Glomerular endothelial cell (primary cell): ENCODE measurements at places on chromosomes 5 and 9.
A peak's percentile ranks its signal among the peaks of the same experiment; 100 is the strongest.

DNA sequence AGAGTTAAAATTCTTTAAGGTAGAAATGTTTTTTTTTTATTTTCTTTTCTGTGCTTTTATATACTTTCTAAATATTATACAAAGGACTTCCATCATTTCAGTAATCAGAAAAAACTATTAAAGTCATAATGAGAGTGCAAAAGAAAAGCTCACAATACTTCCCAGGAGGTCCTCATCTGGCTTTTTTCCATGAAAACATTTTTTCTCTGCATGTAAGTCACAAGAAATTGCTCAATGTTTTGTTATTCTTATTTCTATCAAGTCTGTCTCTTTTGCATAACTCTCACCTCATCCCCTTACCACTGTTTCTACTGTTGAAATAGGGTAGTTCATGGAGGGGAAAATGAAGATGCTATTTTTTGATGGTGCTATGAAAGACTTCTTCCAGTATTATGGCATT lies 375.0 kb downstream of the TMEM232 start:
- DNase-seq = no peak

DNA sequence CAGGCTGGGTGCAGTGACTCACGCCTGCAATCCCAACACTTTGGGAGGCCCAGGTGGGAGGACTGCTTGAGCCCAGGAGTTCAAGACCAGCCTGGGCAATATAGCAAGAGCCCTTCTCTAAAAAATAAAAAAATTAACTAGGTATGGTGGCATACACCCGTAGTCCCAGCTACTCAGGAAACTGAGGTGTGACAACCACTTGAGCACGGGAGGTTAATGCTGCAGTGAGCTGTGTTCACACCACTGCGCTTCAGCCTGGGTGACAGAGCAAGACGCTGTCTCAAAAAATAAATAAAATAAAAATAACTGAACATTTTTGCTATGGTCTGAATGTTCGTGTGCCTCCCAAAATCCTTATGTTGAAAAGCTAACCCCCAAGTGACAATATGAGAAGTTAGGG lies 24.5 kb downstream of the AGTPBP1 start:
- DNase-seq = no peak

DNA sequence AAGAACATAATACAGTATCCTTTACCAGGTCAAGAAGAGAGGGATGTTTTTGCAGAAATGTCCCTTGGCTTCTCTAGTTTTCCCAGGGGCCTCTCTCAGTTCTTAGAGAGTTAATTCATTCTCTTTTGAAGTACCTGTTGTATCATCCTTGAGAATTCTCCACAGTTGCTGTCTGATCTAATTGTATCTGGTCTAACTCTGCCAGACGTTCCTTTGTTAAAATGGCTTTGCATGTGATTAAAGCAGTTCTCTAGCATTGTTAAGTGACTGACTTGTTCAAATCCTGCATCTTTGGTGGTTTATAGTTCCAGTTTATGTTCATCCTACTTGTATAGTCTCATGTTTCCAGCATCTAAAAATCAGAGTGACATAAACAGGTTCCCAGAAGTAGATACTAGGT lies 65.0 kb downstream of the KIAA1958 start:
- no peak for DNase-seq

GRCh38 chr5:10469253-10470050 lies 27.8 kb downstream of the ROPN1L start:
- no peak for DNase-seq

DNA sequence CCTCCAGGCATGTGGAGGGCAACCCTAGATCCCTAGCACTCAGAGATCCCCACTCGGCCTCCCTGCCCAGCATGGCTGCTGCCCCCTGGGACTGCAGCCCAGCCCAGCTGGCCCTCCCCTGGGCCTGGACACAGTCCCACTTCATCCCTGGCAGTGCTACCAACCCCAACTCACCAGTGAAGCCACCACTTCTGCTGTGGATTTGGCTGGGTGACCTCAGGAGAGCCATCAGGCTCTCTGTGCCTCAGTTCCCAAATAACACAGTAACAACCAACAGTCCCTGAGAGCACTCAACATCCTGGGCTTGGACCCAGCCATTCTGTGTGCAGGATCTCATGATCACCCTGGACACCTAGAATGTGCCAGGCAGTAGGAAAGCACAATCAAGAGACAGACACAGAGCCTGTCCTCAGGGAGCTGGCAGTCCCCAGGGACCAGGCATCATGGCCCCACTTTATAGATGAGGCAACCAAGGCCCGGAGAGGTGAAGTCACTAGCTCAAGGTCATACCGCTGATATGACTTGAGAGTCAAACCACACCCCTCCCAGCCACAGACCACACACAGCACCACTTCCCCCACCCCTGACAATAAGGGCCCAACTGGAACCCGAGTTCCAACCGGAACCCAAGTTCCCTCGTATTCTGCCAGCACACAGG lies 4.7 kb upstream of the PSMB7 start:
- no peak for DNase-seq

- DNase-seq = no peak
Measured at GRCh38 chr5:132692632-132692967, 18.8 kb downstream of the IL4 start.

DNA sequence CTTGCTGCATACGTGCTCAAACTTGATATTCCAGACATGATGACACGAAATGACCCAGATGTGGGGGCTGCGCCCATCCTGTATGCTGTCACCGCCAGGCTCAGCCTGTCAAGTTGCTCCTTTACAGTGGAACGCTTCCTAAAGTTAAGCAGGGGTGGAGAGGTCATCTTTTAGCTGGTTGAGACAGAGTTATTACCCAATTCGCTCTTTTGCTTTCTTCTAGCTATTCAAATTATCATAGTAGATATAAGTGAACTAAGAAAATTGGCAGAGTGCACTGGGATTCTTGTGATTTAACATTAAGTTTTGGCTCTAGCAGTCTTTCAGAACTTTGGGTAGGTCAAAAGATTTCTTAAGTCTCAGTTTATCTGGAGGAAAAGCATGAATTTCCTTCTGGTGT lies 69.8 kb upstream of the BASP1 start:
- no peak for DNase-seq

DNA sequence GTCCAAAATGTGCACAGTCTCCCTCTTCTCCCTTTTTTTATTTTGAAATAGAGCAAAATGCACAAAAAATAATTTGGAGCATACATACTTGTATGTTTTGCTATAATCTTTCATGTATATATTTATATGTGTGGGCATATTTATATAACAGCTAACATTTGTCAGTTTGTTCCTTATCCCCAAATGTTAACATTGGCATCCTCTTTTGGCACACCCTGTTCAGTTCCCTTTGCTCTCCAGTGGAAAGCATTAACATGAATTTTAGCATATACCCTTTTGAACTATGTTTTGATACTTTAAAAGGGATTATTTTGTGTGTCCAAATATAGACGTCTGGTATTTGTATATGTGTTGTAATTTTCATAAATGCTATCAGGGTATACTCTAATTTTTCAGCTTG lies 306.2 kb downstream of the ARHGAP26 start:
- DNase-seq = no peak

GRCh38 chr5:141476132-141476911 lies 556 bp downstream of the PCDHGC3 start:
- DNase-seq = peak; percentile 37

- no peak for DNase-seq
Measured at GRCh38 chr9:21331676-21332402, 3.4 kb downstream of the KLHL9 start.

DNA sequence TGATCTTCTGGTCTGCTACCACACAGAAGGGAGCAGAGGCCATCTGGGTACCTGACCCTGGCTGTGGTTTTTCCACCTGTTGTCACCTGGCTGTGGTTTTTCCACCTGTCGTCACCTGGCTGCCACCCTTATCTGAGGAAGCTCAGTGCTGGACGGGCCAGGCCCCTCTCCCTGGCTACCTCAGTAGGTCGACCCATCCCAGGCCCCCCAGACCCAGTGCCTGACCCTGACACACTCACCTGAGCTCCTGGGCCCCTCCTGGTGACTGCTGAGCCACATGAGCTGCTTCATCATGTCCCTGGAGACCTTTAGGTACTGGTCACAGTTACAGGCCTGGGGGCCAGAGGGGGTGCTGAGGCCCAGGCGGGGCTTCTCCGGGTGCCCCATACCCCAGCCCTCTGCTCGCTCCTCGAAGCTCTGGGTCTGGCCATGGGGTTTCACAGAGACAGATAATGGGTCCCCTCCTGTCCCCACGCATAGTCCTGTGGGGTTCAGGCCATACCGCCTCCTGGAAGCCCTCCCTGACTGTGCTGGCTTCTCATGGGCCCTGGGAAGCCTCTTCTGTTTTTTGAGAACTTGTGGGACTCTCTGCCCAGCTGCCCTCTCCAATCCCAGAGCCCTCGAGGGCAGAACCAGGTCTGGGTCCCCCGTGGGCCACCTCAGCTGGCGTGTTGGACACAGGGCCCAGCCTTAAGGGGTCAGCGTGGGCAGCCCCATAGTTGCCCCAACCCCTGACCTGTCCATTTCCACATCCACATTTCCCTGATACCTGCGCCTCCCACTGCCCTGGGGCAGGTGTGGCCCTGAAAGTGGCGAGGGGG lies 7.5 kb upstream of the NRARP start:
- no peak for DNase-seq

GRCh38 chr9:75810063-75810462 lies 80.4 kb upstream of the PCSK5 start:
- DNase-seq = no peak

DNA sequence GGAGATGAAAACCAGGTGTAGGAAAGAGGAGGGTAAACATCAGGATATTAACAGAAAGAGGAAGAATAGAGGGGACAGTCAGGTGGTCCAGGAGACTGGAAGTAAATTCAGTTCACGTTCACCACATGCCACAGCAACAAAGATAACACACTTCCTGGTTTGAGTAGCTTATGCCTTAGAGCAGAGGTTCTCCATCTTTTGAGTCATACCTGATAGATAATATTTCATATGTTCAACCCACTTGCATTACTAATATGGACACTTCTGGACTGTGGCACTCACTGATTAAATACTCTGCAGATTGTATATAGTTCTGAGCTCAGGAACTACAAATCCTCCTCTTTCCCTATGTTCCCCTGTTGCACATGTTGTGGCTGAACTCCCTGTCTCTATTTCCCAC lies 179.9 kb upstream of the NR3C1 start:
- DNase-seq = no peak

DNA sequence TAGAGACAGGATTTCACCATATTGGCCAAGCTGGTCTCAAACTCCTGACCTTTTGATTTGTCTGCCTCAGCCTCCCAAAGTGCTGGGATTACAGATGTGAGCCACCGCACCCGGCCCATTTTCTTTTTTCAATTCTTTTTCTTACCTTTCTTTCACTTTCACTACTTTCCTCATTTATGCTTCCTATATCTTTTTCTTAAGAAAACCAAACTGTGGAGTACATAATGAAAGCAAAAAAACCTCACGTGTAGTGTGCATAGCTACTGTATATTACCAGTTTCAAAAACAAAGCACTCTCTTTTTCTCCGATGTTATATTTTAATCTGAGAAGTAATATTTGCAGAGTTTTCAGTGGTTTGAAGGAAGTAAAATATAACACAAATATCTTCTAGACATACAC lies 8.0 kb upstream of the CAST start:
- no peak for DNase-seq

GRCh38 chr9:16705111-16705604 lies 165.3 kb downstream of the BNC2 start:
- peak; percentile 95 for DNase-seq

GRCh38 chr9:15127831-15128230 lies 179.2 kb downstream of the TTC39B start:
- no peak for DNase-seq

GRCh38 chr9:16996901-16997491 lies 126.5 kb upstream of the BNC2 start:
- DNase-seq = no peak

DNA sequence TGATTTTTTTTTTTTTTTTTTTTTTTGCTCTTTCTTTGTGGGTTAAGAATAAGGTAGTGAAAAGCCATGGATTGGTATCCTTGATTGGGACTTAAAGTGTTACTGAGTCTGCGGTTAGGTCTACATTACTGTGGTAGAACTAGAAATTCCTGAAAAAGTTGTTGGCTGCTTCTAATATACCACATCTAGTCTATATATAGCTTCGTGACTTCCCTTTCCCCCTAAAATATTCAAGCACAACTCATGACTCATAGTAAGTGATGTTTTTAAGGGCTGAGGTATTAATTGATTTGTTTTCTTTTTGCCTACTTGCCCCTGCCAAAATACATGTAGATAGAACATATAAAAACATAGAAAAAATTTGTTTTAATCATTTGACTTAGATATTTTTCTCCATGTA lies 247.6 kb downstream of the TMEM232 start:
- DNase-seq = no peak

- no peak for DNase-seq
Measured at GRCh38 chr9:8733131-8733954, 933.8 kb upstream of the DMAC1 start.

DNA sequence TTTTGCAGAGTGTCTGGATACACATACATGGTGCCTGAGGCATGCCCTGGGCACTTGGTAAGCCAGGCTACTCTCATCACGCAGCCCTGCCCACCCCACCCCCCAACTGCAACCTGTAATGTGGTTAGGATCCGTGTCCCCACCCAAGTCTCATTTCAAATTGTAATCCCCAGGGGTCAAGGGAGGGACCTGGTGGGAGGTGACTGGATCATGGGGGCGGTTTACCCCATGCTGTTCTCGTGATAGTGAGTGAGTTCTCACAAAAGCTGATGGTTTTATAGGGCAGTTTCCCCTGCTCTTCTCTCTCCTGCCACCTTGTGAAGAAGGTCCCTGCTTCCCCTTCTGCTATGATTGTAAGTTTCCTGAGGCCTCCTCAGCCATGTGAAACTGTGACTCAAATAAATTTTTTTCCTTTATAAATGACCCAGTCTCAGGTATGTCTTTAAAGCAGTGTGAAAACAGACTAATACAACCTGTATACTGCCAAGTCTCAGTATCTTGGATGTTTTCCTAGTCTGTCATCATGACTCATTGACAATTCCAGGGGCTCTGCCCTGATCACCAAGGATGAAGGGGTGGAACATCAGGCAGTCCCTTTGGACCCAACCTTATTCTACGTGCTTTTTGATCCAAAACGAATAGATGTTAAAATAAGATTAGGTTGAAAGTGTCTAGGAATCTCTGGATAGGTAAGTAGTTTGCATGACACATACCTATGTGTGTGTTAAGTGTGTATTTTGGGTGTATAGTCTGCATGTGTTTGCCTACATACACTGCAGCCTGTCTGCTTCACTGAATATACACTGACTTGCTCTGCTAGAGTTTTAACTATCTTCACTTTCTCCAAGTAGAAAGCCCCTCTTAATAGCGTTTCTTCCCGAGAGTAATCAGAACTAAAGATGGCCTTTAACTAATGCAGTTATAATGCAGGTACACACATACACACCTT lies 293.8 kb downstream of the SLIT3 start:
- DNase-seq = no peak

GRCh38 chr5:95858661-95859595 lies 36.4 kb upstream of the GLRX start:
- DNase-seq = peak; percentile 92

DNA sequence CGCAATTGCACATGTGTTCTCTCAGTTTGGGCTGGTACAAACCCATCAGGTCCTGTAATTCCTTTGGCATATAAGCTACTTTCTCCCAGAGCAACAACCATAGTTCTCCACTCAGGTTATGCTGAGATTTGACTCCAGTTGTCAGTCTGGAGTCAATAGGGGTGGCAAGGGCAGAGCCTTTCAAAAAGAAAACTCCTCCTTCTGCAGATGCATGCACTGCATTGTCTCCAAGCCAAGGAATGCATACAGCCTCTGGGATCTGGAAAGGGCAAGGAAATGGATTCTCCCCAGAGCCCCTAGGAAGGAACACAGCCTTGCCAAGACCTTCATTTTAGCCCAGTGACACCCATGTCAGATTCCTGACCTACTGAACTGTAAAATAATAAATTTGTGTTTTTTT lies 31.0 kb upstream of the GZMA start:
- DNase-seq = no peak

GRCh38 chr9:99835581-99835980 lies 13.9 kb downstream of the NR4A3 start:
- no peak for DNase-seq

- no peak for DNase-seq
Measured at GRCh38 chr9:93248386-93249040, 64.6 kb downstream of the WNK2 start.
